ENCODE measurements at places on chromosomes 1 and 21.

DNA sequence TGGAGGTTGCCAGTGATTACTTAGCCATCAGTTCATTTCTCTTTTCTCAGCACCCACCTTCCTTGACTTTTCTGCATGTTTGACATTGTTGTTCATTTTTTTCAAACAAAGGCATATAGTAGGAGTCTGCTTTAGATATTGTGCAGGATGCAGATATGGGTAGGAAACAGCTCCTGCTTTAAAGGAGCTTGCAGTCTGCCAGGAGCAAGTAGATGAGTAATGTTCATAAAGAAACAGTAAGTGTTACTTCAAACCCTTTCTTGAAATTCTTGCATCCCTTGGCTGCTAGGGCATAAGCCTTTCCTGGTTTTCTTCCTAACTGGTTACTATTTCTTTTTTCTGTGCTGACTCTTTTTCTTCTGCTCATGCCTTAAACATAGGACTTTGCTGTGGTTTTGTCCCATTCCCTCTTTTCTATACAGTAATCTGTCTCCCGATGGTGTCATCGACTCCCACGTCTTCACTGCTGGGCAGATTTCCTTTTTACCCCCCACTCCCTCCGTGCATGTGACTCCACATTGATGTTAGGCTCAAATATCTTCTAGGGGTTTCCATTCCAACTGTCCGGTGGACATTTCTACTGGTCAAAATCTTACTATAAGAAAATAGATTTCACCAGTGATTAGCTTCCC, 20.4 kb downstream of the PTGFRN start:
- DNase-seq = peak; percentile 20

DNA sequence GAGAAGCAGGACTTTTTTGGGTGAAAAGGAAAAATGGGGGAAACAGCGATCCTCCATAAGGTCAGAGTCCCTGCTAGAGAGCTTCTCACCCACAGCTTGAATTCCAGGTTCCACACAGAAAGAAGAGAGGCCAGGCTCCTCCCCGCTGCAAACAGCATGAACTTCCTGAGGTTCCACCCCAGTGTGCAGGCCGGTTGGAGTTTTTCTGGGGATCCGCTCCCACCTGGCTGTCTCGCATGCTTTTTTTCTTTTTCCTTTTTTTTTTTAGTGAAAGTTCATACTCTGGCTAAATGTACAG, 595.1 kb upstream of the ZP4 start:
- DNase-seq = no peak

DNA sequence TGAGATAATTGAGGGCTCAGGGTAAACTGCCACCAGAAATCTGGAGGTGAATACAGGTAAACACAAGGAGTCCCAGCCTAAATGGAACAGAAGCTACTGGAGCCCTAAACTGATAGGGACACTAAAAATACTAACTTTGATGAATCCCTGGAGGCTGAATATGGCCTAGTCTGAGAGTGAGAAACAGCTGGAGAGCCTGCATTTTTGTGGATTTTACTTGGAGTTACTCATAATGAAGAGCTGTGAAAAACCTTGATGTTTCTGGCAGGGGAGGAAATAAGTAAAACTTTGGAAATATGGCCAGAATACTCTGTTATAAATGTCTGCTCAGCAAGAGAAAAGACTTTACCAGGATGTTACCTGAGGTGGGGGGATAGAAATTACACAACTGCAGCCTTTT, 164.4 kb downstream of the LIPI start:
- DNase-seq = no peak

GRCh38 chr1:89547563-89548116, 23.0 kb downstream of the LRRC8B start:
- DNase-seq = peak; percentile 73

DNA sequence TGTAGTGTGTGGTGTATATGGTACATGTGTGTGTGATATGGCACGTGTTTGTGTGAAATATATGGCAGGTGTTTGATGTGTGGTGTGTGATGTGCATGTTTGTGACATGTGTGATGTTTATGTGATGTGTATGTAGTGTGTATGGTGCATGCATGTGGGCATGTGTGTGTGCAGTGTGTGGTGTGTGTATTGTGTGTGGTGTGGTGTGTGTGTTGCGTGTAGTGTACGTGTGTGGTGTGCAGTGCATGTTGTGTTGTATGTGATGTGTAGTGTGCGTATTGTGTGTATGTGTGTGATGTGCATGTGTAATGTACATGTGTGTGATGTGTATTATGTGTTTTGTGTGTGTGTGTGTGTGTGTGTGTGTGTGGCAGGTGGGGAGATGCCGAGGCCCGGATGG, 65.7 kb downstream of the SLC19A1 start:
- no peak for DNase-seq

Measured in endothelial cell of umbilical vein (primary cell).